ENCODE measurements at places on chromosomes 7 and 10.

DNA sequence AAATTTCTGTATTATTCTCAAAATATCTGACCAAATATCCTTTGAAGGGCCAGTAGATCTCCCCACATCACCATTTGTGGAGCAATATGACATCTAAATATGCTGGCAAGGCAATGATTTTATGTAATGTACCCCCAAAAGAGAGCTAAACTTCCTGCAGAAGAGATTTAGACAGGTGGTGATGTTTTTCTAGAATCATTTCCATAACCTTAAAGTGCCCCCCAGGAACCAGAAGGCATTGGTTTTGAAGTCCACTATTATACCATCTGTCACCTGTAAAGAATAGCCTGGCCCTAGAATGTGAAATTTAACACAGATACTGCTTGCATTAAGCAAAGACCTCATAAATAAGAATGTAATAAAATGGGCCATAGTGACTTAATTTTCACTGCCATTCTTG, 77.9 kb upstream of the ABLIM1 start:
- DNase-seq = no peak

DNA sequence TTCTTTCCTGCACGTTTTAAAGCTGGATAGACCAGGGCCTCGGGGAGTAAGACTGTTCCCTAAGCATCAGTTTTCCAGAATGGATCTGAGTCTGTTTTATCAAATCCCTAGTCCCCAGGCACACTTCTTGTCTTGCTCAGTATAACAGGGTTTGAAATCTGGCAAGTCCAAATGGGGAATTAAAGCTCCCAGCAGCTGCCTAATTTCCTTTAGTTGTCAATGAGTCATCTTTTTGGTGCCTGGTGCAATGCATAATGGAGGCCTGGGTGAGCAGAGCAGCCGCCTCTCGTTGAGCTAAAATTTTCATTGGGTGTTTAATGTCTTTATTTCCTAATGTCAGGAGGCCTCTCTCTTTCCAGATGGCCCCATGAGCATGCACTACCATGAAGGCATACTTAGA, 87.9 kb downstream of the STRA8 start:
- DNase-seq = no peak

DNA sequence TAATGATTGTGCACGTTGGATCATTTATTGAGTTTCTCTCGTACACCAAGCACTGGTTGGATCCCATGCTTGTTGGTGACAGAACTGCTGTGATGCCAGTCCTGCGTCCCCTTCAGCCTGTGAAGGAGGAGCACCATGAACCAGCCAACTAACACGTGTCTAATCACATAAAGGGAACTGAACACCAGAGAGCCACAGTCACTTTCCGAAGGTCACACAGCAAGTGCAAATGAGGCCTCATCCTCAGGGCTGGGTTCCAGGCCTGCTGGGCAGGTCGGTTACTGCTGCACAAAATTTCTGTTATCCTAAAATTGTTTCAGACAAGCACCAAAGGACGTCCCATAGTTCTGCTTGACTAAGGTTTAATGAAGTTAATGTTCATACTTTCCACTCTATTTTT, 332.0 kb upstream of the ZNF32 start:
- DNase-seq = no peak

DNA sequence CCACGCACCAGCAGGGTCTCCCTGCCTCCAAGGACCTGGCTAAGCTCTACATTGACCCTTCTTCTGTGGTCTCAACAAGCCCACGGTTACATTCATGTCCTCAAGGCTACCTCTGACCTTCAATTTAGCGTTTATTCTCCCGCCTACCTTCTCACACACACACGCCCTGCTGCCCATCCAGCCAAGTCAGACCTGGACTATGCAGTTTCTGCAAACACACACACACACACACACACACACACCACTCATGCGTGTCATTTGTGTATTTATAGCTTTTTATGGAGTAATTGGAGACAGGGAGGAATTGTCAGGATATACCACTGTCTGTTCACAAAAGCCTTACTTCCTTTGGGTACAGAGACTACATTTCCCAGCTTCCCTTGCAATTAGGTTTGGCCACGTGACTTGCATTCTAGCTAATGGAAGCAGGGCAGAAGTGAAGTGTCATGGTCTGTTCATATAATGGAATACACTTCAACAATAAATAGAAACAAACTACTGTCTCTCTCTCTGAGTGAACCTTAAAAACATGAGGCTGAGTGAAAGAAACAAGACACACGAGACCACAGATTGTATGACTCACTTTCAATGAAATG, 53.8 kb upstream of the CPXM2 start:
- DNase-seq = peak; percentile 12

DNA sequence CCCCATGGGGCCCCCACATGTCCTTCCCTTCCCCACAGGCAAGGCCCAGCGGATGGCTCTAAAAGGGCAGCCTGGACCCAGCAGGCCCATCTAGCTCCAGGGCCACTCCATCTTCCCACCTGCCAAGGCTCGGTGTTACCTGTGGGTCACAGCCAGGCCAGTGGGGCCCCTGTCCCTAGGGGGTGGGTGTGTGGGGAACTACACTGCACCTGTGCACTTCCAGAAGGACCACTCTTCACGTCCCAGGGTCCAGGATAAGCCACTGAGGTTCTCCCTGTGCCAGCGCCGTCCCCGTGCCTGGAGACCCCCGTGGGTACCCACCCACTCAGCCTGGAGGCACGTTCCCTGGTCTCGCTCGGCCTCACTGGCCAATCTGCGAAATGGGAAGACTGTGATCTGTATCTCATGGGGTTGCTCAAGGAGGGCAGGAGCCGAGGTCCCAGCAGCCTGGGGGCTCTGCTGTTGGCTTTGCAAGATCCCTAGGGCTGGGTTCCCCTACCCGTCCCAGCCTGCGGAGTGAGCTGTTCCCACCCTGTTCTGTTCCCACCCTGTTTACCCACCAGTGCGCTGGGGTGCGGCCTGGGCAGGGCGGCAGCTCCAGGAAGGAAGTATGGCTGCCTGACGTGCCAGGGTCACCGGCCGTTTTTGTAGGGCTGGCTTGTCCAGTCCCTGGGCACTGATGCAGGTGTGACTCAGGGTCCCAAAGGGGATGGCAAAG, 4.6 kb downstream of the PWWP2B start:
- DNase-seq = no peak
